ENCODE measurements at places on chromosomes 12 and 14.

DNA sequence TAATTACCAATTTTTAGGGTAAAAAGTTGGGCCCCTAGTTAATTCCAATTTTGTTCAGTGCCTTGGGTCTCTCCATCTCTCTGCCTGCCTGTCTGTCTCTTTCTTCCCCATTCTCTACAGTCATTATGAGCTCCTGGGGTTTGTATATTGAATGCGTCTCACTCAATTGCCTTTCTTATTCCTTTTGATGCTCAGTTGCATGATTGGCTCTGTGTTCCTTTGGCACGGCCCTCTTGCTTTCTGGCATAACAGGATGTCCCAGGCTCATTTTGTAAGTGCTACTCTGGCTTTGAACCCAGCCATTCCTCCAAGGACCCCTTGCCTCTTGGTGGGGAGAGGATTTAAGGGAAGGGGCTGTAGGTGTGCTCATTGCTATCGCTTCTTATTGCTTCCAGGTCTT is 35.6 kb downstream of the ZNF664 start:
- DNase-seq = no peak

GRCh38 chr12:89468648-89469326 is 55.8 kb downstream of the GALNT4 start:
- no peak for DNase-seq

- DNase-seq = no peak
These were observed 58.1 kb downstream of the ISCA2 start for GRCh38 chr14:74551431-74552371.

DNA sequence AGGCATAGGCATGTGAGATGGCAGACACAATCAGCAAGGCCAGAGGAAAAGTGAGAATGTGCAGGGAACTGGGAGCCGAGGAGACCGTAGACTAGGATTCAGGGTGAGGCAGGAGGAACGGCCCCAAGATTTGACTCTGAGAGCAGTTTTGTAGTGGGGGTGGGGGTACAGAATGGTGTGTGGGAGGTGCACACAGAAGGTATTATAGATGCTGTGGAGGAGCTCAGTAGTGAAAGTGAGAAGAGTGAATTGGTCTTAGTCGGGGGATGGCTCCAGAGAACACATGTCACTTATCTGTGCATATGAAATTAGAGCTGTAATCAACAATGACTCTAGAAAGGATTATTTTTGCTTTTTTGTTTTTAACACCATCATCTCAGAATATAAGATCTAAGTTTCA is 11.9 kb downstream of the ZNF664 start:
- DNase-seq = no peak

- DNase-seq = no peak
These were observed 27.7 kb downstream of the MAX start for GRCh38 chr14:65074449-65075150.

DNA sequence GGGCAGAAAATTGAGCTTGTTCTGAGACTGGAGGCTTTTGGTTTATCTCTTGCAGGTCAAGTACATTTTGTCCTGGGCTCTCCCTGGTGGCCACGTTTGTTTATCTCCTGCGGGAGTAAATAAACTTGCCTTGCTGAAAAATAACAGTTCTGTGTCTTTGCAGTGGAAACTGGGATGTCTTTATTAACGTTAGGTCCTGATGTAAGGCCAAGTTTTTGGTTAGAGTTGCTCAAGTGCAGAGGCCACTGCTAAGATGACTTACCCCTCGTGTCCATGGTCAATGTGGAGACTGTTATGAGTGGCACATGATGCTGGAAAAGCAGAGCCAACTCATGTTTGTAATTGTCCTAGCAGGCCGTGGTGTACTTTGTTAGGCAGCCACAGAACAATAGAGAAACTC is 3.8 kb downstream of the PTPN11 start:
- no peak for DNase-seq

DNA sequence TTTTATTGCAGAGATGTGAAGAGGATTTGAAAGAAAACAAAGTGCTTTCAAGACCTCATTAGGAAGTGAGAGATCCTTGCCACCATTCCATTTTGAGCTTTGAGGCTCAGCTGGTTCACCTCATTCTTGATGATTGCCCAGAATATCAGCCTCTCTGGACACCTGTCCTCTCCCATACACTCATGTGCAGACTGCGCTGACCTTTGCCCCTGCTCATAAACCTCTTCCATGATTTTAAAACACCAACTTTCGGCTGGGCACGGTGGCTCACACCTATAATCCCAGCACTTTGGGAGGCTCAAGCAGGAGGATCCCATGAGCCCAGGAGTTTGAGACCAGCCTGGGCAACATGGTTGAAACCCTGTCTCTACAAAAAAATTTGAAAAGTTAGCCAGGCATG is 8.9 kb downstream of the COX14 start:
- DNase-seq = no peak

DNA sequence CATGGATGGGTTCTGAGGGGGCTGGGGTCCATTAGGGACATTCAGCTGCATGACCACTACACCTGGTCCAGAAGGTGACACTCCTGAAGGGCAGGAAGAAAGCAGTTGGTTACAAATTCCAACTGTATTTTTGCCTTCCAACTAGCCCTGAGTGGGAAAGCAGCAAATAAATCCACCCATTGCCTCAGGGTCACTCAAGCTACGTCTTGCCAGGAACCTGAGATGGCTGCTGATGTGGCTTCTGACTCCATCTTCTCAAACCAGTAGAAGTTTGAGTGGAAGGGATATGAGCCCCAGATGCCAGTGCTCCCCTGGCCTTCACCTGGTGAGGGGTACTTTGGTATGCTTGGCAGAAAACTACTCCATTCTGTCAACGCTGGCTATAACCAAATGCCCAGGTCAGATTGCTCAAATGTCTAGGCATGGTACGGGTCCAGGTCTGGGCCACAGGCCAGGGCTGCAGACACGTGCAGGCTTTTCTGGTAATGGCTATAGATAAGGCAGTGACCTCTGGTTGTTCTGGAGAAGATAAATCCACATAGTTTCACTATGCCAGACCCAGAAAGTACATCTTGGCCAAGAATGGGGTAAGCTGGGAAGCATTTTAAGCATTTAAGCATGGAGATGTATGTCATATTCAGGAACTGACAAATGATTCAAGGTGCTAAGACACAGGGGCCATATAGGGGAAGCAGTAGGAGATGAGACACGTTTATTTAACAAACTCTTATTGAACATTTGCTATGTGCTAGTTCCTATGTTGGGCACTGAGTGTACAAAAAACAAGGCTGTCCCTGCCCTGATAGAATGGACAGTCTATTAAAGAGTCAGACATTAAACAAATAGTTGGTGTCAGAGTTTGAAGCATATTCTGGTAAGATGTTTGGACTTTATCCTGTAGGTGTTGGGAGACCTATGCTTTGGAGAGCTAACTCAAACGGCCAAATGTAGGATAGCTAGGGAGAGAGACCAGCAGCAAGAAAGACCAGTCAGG is 8.3 kb upstream of the STAC3 start:
- DNase-seq = no peak

DNA sequence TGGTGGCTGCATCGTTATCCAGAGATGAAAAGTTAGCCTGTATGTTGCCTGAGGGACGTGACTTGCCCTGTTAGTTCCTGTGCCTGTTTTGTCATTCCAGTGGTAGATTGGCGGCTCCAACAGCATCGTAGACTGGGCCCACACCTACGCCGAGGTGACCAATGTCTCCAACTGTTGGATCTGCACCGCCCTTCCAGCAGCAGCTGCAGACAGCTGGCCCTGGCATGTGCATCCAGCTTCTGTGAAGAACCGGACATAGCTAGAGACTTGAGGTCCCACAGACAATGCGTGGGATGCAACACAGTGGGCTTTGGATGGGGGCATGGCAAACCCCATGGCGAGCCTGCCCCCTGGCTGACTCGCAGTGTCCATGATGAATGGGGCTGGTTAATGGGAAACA is 93.0 kb upstream of the TMPO start:
- no peak for DNase-seq

GRCh38 chr12:59548930-59549329 is 46.9 kb upstream of the SLC16A7 start:
- no peak for DNase-seq

GRCh38 chr12:15522574-15523187 is 200.4 kb downstream of the PTPRO start:
- peak; percentile 52 for DNase-seq

GRCh38 chr14:52266179-52266578 is 1.3 kb upstream of the PTGDR start:
- no peak for DNase-seq

DNA sequence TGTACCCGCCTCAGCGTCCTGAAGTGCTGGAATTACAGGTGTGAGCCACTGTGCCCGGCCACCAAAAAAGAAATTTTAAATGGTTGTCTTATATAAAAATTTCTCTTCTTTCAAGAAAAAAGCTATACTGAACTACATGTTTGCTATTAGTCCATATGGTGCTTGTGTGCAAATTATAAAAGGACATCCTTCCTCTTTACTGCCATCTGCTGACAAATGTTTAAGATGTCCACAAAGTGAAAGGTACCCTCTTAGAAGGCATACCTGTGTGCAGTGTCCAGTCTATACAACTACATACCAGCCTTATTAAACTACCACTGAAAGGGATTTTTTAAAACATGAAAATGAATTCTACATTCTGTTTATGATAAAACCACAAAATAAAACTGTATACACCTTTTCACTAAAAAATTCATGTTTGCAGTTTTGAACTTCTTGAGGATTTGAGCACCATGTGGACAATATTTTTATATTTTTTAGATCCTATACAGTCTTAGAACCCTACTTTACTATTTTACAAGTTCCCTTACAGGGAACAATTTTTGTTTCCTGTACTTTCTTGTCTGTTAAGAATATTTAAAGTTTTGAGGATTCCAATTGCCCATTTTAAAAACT is 32.8 kb upstream of the TOMM20L start:
- DNase-seq = peak; percentile 2
